ENCODE measurements at places on chromosomes 16 and 17. TPM values are rescaled to one million over a fixed set of nuclear protein-coding genes. Genes with fewer than 3 reads are reported as not detected.

- DNase-seq = no peak
Measured at GRCh38 chr16:68991075-68991474, 114.4 kb upstream of the HAS3 start.

DNA sequence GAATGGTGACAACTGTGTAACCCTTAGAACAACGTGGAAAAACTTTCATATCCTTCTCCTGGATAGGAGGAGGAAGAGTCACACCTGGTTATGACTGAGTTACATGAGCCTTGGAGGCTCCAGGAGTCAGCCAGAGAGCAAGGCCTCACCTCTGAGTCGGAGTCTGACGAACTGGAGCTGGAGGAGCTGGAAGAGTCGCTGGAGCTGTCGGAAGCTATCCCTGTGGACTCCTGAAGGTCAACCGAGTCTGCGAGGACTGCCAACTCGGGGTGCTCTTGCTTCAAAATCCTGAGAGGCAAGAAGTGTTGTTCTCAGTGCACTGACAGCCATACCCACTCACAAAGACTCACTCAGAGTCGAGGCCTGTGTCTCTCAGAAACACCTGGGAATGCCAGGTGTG, 6.2 kb downstream of the JMJD6 start:
- no peak for DNase-seq

DNA sequence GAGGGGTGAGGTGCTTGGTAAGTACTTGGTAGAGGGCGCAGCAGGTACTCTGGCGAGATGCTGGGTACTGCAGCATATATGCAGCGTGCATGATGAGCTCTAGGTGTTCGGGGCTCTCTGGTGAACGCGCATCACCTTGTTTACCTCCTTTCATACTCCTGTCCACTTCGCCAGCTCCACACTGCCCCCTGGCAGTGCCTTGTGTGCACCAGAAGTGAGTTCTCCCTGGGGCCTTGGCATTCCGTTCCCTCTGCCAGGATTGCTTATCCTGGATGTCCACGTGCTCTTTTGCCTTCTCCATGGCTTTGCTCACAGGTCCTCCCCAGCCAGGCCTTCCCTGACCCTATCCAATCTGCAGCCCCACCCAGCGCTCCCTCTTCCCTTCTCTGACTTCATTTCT, 154.2 kb downstream of the MRM1 start:
- DNase-seq = peak; percentile 43

GRCh38 chr17:1820528-1821252, 9.0 kb downstream of the SMYD4 start:
- no peak for DNase-seq

- no peak for DNase-seq
Measured at GRCh38 chr17:57856792-57857620, 7.2 kb upstream of the MRPS23 start.

GRCh38 chr17:42975265-42975664, 4.6 kb downstream of the PTGES3L start:
- no peak for DNase-seq

DNA sequence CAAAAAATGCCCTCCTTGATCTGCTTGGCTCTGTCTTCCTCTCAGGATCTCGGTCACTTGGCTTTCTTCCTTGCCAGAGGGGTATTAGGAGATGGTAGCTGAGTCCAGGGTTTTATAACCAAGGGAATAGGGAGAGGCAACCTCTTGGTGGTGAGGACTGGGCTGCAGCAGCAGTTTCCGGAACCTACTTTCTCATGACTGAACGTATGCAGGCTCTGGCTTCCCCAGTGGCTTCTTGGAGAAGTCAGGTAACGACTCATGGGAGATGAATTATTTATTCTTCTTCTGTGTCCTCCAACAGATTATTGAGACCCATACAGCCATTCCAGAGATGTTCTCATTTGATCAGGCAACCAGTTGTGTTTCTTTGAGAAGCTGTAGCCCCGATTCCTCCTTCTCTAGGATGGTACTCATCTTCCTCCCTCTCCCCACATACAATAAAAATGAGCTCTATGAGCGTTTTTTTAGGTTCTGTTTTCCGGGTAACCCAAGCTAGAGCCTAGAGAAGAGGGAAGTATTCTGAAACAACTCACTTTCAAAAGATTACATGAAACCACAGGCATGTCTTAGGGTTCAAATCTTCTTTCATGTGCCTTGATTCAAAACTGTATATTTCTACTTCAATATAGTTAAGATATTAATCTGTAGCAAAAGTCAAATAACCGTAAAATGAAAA, 22.3 kb upstream of the DHX40 start:
- no peak for DNase-seq

The SNAI3 gene
- 0.15 TPM for total RNA-seq

- no peak for DNase-seq
Measured at GRCh38 chr17:51422634-51423033, 162.3 kb downstream of the UTP18 start.
